Colonic mucosa (tissue), 4 donors: ENCODE measurements at places on chromosomes 7 and 10. TPM values are rescaled to one million over a fixed set of nuclear protein-coding genes. Genes with fewer than 3 reads are reported as not detected.

Gene AKR1C2
- total RNA-seq: 8.5 TPM

Gene UTF1
- total RNA-seq: not detected

Gene TLX1
- 0.52 TPM for total RNA-seq

Gene CCDC3
- total RNA-seq: 1.4 TPM

Gene UNC5B
- 18.5 TPM for total RNA-seq

Gene CFAP58
- 0.11 TPM for total RNA-seq

DNA sequence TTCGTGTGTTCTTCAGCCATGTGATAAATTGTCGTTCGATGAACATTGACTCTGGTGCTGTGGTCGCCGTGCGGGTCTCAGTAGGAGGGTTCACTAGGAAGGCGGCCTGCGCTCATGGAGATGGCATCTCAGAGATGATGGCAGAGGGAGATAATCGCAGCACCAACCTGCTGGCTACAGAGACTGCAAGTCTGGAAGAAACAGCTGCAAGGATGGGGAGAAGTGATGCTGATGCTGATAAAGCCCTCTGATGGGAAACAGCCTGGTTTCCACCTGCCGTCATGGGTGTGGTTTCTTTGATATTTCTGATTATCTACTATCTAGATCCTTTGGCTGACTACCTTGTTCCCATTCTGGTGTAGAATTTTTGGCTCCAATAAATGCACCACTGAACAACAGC, 130.5 kb upstream of the ANKRD30A start:
- DNase-seq: no peak

- peak; percentile 29 for DNase-seq
Observed at GRCh38 chr10:14782691-14783363, 8.1 kb upstream of the FAM107B start.

GRCh38 chr7:136953386-136953785, 84.9 kb downstream of the CHRM2 start:
- DNase-seq: no peak

DNA sequence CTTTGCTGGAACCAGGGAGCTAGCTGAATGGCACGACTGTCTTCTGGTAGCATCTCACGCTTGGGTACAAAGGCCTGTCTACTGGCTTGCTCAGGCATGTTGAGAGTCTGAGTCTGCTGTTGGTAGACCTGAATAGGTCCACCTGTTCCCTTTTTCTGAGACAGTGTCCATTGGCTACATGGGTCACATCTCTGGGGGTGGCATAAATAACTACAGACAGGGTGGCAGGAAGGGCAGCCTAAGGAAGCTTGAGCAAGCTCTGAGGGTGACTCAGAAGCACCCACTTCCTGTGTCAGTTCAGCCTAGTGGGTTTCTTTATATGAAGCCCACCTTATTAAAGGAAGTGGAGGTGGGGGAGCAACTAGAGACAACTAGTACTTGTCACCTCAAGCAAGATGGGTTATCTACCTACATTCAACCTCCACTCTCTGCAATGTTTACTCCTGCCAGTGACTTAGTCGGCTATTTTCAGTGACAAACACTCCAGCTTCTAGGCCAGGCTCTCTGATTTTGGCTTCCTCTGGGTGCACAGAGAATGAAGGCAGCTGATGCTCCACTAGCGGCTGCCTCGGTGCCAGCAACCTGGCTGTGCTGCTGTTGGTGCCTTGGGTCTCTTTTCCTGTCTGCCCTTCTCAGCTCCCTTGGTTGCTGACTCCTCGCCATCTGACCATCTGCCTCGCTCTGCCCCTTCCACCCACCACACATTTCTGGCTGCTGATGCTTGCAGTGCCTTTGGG, 5.7 kb upstream of the ZYX start:
- no peak for DNase-seq

GRCh38 chr7:74263399-74264120, 9.4 kb upstream of the RFC2 start:
- no peak for DNase-seq

- no peak for DNase-seq
Observed at GRCh38 chr10:18261063-18261610, 120.9 kb downstream of the CACNB2 start.

GRCh38 chr7:113928112-113928511, 9.3 kb upstream of the PPP1R3A start:
- DNase-seq: no peak

- DNase-seq: no peak
Observed at GRCh38 chr7:151891753-151892152, 14.8 kb upstream of the PRKAG2 start.

- no peak for DNase-seq
Observed at GRCh38 chr7:157559596-157560257, 222.9 kb downstream of the DNAJB6 start.

DNA sequence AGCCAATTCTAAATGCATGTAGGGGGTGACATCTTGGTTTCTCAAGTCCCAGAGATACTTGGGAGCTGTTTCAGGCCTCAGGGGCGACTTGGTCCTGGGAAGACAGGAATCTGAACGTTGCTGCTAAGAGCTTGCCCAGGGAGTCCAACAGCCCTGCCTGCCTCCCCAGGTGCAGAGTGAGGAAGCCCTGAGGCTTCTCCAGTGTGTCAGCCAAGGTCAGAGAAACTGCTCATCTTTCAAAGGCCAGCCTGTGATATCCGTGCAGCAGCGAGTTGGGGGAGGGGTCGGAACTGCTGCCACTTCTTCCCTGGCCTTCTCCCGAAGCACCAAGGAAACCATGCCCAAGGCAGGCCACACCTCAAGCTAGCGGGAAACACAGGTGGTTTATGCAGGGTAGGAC, 9.7 kb downstream of the GDF2 start:
- DNase-seq: no peak

DNA sequence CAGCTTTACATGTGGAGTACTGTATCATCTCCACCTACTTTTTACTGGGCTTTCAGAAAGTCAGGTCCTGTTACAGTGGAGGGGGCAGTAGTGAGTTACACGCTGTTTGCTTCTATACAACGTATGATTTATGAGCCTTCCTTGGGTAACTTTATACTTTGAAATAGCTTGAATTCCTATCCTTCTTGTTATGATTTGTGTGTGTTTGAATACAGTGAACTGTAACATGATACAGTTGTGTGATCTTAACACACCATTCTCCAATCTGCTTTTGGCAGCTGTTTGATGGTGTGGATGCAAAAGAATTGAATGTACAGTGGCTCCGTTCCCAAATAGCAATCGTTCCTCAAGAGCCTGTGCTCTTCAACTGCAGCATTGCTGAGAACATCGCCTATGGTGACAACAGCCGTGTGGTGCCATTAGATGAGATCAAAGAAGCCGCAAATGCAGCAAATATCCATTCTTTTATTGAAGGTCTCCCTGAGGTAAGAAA, 41.7 kb downstream of the SP8 start:
- DNase-seq: no peak

GRCh38 chr10:82737549-82737948, 862.6 kb downstream of the NRG3 start:
- no peak for DNase-seq

DNA sequence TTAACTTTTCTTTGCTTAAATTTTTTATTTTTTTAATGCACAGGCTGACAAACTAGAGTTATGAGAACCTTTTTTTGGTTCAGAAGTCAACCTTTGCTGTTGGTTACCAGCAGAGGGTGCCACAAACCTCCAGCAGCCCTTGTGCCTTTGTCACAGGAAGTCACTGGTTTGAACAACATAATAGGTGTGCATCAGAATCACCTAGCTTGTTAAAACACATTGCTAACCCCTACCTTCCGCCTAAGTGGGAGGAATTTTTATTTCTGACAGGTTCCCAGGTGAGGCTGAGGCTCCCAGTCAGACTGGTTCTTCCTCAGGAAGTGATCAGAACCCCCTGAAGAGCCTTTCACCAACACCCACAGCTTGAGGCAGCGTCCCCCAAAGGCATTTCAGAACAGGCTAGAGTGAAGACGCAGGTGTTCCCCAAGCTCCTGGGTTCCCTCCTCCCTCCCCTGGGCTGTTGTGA, 22.6 kb upstream of the VDAC2 start:
- peak; percentile 64 for DNase-seq

- DNase-seq: no peak
Observed at GRCh38 chr10:97096261-97097083, 89.3 kb downstream of the SLIT1 start.

DNA sequence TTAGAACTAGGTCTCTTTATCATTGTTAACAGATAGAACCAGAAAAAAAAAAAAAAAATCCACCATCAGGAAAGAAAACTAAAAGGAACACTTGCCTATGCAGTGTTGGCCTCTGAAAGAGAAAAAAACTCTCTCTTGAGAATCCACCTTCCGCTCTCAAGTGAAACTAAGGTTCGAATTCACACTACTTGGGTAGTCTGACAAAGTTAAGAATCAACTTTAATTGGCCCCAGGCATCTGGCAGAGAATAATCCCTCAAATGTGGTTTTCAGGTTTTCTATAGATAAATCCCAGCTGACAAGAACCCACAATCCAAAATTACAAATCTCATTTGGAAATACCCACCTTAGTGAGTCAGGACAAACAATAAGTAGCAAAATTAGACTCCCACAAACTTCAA, 199.7 kb upstream of the LRRN3 start:
- DNase-seq: no peak
